ENCODE measurements at places on chromosomes 6 and 20.
A peak's percentile ranks its signal among the peaks of the same experiment; 100 is the strongest.

- DNase-seq = no peak
Observed at GRCh38 chr6:156455847-156456246, 321.3 kb upstream of the ARID1B start.

GRCh38 chr6:3267162-3267561, 8.4 kb downstream of the PSMG4 start:
- no peak for DNase-seq

DNA sequence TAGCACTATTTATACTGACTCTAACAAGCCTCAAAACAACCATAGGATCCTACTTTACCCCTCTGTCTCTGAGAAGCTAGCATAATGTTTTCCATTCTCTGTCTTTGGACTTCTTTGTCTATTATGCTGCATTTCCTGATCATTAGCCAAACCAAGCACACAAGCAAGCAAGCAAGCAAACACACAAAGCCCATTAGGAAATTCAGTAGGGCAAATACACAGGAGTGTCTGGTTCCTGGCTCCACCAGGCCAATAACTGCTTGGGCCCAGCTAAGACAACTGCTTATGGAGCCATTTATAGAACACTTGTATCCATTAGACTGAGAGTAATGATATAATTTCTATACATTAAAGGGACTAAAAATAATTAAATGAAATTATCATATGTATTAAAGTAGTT, 952.9 kb upstream of the EPHA7 start:
- DNase-seq = no peak

DNA sequence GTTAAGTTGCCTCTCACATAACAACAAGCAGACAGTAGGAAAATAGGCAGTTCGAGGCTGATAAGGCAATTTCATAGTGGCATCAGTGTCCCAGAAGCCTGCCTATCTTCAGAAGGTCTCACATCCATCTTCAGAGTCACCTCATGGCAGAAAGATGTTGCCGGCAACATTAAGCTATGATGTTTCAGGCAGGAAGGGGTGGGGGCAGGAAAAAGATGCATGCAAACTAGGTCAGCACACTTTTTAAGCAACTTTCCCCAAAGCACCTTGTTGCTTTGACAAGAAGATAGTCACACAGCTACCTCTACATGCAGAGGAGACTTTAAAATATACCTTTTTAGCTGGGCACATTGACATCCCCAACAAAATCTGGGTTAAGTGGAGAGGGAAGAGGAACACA, 43.2 kb upstream of the SMIM8 start:
- no peak for DNase-seq

- DNase-seq = no peak
Observed at GRCh38 chr6:158916617-158917016, 83.4 kb downstream of the RSPH3 start.

DNA sequence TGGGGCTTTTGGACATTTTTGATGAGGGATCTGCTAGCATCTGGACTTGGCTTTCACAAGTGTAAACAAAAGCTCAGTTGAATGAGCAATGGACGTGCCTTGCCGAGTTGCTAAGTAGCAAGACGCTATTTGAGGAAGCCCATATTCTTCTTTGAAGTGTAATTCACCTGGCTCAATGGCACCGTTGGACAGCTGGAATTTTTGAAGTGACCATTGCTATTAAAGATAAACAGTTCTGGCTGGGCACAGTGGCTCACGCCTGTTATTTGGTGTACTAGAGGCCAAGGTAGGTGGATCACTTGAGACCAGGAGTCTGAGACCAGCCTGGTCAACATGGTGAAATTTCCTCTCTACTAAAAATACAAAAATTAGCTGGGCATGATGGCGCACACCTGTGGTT, 88.8 kb upstream of the SOX4 start:
- no peak for DNase-seq

- no peak for DNase-seq
Observed at GRCh38 chr20:18138266-18138582, 561 bp downstream of the KAT14 start.

- DNase-seq = peak; percentile 74
Observed at GRCh38 chr6:128432394-128432793, 88.0 kb downstream of the PTPRK start.
